Effector memory CD4-positive, alpha-beta T cell (primary cell): ENCODE measurements at places on chromosomes 7 and 10.

GRCh38 chr7:7159063-7159658, 23.2 kb upstream of the C1GALT1 start:
- no peak for DNase-seq

- DNase-seq: no peak
Observed at GRCh38 chr10:28684986-28685580, 7.8 kb downstream of the BAMBI start.

GRCh38 chr10:51301644-51302043, 227.4 kb downstream of the PRKG1 start:
- no peak for DNase-seq

DNA sequence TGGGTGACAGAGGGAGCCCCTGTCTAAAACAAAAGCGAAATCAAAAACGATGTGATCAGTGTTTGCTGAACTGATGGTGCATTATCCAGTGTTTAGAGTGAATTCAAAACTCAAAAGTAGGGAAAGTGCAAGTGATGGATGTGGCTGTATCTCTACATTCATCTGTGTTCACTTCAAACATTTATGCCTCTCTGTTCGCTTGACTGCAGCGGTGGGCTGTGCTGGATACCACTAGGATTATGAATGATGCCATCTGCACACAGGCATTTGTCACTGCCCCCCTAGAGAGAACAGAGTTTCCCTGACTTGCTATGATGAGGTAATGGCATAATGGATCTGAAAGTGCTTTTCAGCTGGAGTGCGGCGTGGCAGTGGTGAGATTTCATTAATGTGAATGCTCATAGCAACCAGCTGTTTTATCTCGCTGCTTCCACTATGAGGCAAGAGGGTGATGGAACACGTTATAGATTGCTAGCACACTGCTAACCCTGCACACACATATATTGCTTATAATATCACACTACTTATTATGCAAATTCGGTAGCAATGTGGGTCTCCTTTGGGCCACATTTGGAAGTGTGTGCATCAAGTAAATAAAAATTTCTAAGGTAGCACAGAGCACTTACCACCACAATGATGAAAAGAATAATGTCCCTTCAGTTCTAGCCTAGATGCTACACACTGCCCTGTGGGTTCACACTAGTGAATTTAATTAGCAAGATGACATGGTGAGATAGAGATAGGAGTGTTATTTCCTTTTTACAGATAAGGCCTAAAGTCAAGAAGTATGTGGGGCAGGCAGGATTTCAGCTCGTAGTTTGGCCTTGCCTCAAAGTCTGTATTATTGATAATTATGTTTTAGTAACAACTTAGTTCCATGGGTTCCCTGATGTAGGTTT, 164.7 kb downstream of the CAMK1D start:
- no peak for DNase-seq

DNA sequence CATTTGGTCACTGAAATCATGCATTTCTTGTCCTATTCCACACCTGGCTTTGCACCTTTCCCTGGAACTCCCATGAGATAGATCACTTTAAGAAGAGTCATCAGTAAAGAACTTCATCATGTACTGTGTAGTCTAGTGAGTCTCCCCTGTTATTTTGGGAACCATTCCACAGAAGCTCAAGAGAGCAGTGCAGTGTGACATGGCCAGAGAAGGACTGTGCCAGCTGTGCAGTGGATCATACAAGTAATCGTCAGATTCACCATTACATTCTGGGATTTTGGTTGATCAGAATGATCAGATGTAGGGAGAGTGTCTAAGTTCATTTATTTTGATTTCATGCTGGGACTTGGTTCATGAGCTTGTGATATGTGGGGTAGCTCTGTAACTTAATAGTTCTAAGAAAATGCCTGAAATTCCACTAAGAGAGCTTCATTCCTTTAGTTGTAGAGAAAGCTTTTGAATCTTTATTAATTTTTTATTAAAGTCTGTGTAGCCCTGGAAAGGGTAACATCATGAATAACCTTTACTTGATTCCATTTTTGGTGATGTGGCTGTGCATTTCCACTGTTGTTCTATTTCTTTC, 166.8 kb downstream of the SUGCT start:
- DNase-seq: no peak

DNA sequence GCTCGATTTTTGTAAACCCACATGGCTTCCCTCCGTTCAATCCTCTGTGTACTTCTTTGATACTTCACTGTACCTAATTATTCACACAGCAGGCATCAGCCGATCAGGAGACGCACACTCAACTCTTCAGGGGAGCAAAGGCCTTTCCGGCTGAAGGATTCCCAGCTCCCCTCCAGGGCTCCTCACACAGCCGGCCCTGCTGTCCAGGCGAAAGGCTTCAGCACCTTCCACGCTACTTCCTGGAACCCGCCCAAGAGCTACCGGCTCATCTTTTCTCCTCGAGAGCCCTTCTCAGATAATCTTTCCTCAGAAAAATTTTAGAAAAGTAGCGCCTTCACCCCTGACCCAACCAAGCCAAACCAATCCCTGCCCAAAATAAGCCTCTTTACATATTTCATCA, 270.4 kb downstream of the ZMYND11 start:
- no peak for DNase-seq

- DNase-seq: no peak
Observed at GRCh38 chr7:96311967-96312366, 9.9 kb downstream of the SLC25A13 start.

GRCh38 chr10:86757113-86757972, 924 bp downstream of the BMPR1A start:
- no peak for DNase-seq

GRCh38 chr7:84336303-84336702, 141.7 kb upstream of the SEMA3A start:
- DNase-seq: no peak

GRCh38 chr7:105084581-105084980, 70.6 kb downstream of the KMT2E start:
- DNase-seq: no peak

DNA sequence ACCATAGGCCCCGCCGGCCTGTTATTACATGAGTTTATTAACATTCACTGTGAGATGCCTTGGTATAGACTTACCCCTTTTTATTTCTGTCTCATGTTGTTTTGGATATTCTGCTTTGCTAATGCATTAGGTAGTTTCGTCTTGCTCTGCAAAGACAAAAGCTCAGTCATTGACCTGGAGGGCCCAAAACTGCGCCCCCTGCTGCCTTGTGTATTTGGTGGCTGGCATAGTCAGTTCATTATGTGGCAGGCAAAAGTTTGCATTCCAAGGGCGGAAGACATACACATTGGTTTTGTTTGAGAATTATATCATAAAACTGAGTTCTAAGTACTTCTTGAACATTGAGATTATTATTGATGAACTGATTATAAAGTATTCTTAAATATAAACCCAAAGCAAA, 372.5 kb downstream of the SDK1 start:
- no peak for DNase-seq

DNA sequence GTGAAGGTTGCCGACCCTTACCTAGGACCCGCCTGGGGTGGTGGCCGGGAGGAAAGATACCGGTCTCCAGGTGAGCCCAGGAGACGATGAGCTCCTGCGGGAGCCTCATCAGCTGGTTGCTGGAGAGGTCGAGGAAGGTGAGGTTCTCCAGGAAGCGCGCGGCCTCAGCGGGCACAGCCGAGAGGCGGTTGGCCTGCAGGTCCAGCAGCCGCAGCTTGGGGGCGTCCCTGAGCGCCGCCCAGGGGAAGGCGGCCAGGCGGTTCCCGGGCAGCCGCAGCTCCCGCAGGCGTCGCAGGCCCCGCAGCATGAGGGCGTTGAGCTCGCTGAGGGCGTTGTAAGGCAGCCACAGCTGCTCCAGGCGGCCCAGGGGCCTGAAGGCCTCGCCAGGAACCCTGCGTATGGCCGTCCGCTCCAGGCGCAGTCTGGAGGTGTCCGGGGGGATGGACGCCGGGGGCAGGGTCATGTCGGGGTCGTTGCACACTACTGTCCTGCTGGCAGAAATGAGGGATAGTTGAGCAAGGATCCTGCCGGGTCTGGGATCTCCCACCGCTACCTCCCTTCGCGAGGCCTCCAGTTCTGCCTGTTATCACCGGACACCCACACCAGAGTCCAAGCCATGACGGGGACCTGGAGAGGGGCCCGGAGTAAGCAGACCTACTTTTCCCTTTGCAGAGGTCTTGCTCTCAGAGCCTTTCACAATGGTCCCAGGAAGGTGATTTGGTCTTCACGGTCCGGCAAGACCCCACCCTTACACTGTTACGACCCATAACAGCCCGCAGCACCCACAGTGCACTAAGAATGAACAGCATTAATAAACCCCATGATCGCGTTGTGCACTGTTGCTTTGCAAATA, 3.9 kb downstream of the LRIT1 start:
- no peak for DNase-seq

DNA sequence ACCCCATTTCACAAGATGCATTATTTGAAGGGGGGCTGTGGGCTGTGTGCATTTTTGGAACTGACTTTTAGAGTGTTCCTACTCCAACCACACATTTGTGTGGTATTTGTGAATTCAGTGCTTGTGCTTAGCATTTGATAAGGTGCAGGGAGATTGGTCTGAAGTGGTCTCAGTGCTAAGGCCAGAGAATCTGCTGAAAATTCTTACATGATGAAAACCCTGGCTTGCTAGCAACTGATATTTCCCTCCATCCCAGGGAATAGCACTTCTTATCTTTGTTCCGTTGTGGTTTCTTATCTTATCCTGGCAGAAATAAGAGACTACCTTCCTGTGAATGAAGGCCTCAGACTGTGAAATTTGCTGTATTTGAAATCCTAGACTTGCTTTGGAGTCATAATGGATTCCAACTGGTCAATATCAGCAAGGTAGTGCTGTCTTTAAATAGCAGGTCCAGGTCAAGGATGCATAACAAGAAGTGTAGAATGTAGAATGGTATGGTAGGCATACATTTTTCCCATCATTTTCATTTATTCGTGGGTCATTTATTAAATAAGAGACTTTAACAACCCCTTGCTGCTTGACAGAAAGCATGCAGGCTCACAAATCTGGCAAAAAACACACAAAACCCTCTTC, 986.9 kb downstream of the REEP3 start:
- no peak for DNase-seq

- no peak for DNase-seq
Observed at GRCh38 chr10:4201866-4202825, 417.1 kb upstream of the KLF6 start.

DNA sequence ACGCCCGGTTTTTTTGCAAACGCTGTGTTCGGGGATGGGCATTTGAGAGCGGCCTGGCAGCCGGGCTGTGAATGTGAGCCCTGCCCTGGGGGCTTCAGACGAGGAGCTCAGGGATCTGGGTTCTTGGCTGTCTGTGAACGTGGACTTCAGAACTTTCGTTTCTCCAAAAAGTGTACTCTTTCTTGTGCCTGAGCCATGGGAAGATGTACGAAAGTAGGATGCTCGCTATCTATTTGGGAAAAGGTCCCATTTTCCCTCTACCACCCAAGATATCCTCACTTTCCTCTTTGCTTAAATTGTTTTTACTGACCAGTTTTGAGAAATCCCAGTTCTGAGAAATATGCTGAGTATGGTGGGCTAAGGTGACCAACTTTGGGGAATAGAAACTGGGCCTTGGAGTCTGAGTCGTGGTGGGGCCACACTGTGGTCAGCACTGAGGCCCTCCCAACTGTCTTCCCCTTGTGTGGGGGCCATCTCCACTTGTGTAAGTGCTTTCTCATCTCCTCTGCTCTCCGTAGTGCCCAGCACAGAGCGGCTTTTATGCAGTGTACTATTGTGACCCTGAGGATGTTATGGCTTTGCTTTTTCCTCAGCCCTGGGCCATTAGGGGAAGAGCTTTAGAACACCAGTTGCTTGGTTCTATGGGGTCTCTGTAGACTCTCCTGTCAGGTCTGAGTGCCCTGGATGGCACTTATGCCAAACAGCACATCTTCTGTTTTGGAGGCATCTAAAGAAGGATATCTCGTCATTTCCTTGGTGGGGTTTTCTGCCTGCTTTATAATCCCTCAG, 918 bp downstream of the DBNL start:
- no peak for DNase-seq

GRCh38 chr10:114970515-114970914, 32.5 kb downstream of the TRUB1 start:
- no peak for DNase-seq

DNA sequence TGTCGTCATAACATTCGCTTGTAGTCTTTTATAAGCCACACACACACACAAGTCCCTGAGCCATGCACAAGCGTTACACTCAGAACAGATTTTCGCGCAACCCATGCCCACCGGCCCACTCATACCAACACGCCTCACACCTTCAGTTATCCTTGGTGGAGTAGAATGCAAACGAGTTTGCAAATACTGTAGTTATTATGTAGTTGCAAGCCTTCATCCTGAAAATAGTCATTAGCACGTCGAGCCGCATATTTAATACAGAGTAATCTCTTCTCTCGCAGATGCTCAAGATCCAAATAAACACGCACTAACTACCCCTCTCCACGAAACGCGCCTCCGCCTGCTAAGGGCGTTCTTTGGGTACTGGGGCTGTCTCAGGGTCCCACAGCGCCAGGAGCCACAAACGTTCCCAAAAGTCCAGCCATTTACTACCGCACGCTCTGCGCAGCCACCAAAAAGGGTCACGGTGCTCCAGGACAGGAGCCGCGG, 1.8 kb downstream of the NKX2-3 start:
- no peak for DNase-seq

DNA sequence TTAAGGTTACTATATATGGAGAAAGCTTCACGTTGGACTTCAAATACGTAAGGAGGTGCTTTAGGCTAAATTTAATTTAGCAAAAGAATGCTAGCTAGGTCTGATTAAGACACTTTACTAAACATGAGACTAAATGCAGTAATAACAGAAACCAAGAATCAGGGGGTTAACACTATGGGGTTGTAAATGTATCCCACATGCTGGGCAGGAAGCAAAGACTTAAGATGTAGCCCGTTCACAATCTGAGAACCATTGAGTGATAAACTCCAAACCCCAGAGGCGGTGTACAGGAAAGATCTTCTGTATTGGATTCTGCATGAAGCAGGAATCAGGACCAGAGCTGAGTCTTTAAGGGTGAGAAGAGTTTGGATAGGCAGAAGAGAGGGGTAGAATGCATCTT, 60.4 kb downstream of the FZD1 start:
- DNase-seq: no peak

GRCh38 chr7:13850185-13850752, 139.2 kb downstream of the ETV1 start:
- DNase-seq: peak; percentile 50

DNA sequence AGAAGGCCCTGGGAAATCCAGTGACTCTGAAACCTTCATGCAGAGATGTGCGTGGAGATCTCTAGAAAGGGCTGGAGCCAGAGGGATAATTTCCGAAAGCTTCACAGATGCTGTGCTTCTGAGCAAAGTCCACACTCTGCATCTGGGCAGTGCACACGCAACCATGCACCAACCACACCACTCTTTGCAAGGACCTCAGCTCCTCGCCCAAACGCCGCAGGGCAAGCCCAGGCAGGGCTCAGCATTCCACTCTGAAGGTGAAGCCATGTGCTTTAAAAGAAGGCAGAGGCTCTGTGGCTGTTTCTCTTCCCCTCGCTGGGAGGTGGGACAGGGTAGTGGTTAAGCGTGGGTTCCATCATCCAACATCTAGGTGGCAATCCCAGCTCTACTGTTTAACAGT, 48.4 kb downstream of the ASB13 start:
- no peak for DNase-seq

- no peak for DNase-seq
Observed at GRCh38 chr10:116836083-116836482, 13.2 kb upstream of the ENO4 start.

- no peak for DNase-seq
Observed at GRCh38 chr10:34768261-34768971, 46.7 kb downstream of the PARD3 start.

- no peak for DNase-seq
Observed at GRCh38 chr10:21860718-21861117, 142.8 kb downstream of the DNAJC1 start.
